Immature natural killer cell (primary cell): ENCODE measurements at places on chromosomes 12 and 14. TPM values are rescaled to one million over a fixed set of nuclear protein-coding genes. Genes with fewer than 3 reads are reported as not detected.

DNA sequence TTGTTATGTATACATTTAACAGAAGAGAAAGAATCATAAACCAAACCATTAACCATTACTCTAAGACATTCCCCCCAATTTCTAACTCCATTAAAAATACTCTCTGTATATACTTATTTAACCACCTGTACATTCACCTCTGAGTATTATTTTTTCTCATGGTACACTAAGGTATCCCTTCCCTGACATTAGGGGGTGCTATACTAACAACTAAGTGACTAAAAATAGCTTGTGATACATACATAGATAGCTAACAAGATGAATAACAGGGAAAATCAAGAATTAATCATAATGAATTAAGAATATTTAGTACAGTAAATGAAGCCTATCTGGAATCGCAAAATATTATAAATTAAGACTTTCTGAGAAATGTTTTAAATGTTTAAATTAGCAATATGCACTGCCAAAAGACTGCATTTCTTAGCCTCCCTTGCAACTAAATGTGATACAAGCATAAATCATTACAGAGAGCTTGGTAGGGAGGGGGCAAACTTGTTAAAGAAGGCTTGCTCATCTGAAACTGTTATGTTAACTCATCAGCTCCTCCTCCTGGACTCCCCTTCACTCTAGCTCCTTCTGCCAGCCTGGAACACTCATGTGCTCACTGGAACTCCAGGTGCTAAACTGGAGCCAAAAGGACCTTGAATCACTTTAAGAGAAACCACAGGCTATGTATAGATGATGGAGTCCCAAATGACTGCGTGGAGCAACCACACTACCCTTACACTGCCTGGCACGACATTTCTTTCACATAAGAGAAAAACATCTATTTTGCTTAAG, 14.9 kb downstream of the C2CD5 start:
- peak; percentile 28 for DNase-seq

TCL1B gene
- not detected for polyA plus RNA-seq

GRCh38 chr12:2696136-2696535, 98.6 kb upstream of the FKBP4 start:
- no peak for DNase-seq

DNA sequence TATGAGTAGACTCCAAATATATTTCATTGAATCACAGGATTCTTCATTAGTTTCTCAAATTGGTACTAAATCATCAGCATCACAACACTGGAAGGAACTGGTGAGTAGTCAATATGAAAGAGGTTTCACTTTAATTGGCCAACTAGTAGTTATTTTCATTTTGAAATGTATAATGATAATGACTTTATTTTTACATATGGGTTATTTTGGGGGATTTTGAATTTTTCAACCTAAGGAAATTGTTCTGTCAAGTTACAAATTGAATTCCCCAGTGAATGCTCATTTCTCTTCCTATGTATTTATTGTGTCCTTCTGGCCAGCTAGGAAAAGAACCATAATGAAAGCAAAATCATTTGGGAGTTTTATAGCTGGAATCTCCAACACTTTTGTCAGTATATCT, 174.2 kb upstream of the ATP2B1 start:
- DNase-seq, result no peak

GRCh38 chr12:31249356-31249755, 76.6 kb downstream of the SINHCAF start:
- DNase-seq, result no peak
